ENCODE measurements at places on chromosomes 7 and 10. TPM values are rescaled to one million over a fixed set of nuclear protein-coding genes. Genes with fewer than 3 reads are reported as not detected.
A peak's percentile ranks its signal among the peaks of the same experiment; 100 is the strongest.

DNA sequence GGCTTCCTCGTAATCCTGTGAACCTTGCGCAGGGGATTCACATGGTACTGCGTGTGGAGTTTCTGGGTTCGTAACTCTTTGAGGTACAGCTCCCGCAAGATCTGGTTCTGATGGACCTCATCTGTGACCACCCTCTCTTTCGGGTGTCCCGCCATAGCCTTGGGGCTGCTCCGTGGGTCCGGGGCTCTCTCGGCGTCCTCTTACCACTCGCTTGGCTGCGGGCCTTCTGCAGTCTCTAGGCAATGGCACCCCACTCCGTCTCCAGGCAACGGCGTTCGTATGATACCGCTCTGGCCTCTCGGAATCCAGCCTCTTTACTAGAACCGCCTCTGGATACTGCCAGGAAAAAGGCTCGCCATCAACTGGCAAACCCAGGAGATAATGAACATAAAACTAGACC, 54.7 kb upstream of the AMPH start:
- H3K36me3 ChIP-seq: no peaks in the 10 kb centered on the region
- no peaks in the 10 kb centered on the region for H3K4me1 ChIP-seq
- DNase-seq: no peak
- H3K27me3 ChIP-seq: peaks cover 13% of the 10 kb centered on the region
- no peak overlapping the region for H3K27ac ChIP-seq

DNA sequence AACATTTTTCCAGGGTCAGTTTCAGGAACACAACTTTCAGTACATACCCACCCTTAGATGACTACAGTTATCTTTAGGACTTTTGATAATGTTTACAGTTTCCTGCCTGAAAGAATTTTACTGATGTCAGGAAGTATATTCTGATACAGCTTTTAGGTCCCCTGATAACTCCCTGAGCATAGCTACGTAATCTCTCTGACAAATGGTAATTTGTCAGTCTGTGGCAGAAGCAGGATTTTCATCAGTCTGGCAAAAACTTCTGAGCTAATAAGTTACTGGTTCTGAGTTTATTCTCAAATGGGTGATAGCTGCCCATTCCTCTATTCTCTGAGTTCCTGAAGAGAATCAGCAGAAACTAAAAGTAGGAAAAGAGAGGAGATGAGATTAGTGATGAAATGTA, 270.1 kb upstream of the MTPN start:
- H3K27me3 ChIP-seq: no peaks in the 10 kb centered on the region
- H3K27ac ChIP-seq: no peak overlapping the region
- H3K4me1 ChIP-seq: no peaks in the 10 kb centered on the region
- no peak overlapping the region for H3K4me3 ChIP-seq

- no peaks in the 10 kb centered on the region for H3K27me3 ChIP-seq
- H3K4me3 ChIP-seq: no peak overlapping the region
- no peak for DNase-seq
- no peak overlapping the region for H3K27ac ChIP-seq
- no peaks in the 10 kb centered on the region for H3K36me3 ChIP-seq
Measured at GRCh38 chr7:105199386-105199785, 185.4 kb downstream of the KMT2E start.

GRCh38 chr10:133318494-133319127, 9.9 kb downstream of the ZNF511 start:
- peak overlapping the region; percentile 63 for H3K4me3 ChIP-seq
- DNase-seq: peak; percentile 85
- no peaks in the 10 kb centered on the region for H3K36me3 ChIP-seq

GRCh38 chr10:116826803-116827202, 22.5 kb upstream of the ENO4 start:
- H3K27me3 ChIP-seq: peaks cover 14% of the 10 kb centered on the region
- H3K4me3 ChIP-seq: no peak overlapping the region
- no peak overlapping the region for H3K27ac ChIP-seq
- H3K36me3 ChIP-seq: no peaks in the 10 kb centered on the region

- no peaks in the 10 kb centered on the region for H3K36me3 ChIP-seq
- H3K27ac ChIP-seq: no peak overlapping the region
- no peak overlapping the region for H3K4me3 ChIP-seq
- no peaks in the 10 kb centered on the region for H3K27me3 ChIP-seq
Measured at GRCh38 chr7:29970158-29970557, 19.4 kb downstream of the SCRN1 start.

DNA sequence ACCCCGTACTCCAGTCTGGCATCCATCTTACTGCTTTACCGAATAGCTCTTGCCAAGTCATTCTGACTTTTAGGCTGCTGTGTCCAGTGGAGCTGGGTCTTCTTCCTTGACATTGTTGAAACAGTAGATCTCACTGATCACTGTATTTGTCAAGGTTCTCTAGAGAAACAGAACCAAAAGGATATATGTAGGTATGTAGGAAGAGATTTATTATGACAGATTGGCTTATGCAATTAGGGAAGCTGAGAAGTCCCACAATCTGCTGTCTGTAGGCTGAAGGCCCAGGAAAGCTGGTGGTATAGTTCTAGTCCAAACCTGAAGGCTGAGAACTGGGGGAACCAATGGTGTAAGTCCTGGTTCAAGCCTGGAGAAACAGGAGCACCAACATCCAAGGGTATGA, 12.1 kb upstream of the PRRT4 start:
- peaks cover 32% of the 10 kb centered on the region for H3K27me3 ChIP-seq
- no peak overlapping the region for H3K27ac ChIP-seq
- H3K4me3 ChIP-seq: no peak overlapping the region
- no peak for DNase-seq
- H3K36me3 ChIP-seq: no peaks in the 10 kb centered on the region
- no peaks in the 10 kb centered on the region for H3K4me1 ChIP-seq

GRCh38 chr10:30039567-30039966, 19.8 kb downstream of the JCAD start:
- no peaks in the 10 kb centered on the region for H3K36me3 ChIP-seq
- no peak for DNase-seq
- H3K4me1 ChIP-seq: peaks cover 25% of the 10 kb centered on the region
- no peak overlapping the region for H3K27ac ChIP-seq

- peak overlapping the region; percentile 91 for H3K27ac ChIP-seq
- H3K4me1 ChIP-seq: peaks cover 34% of the 10 kb centered on the region
Measured at GRCh38 chr10:20004087-20004523, 187.9 kb downstream of the PLXDC2 start.

- H3K4me3 ChIP-seq: no peak overlapping the region
- no peak for DNase-seq
- no peak overlapping the region for H3K27ac ChIP-seq
- H3K36me3 ChIP-seq: no peaks in the 10 kb centered on the region
Measured at GRCh38 chr10:30806850-30807249, 177.3 kb upstream of the LYZL2 start.

DNA sequence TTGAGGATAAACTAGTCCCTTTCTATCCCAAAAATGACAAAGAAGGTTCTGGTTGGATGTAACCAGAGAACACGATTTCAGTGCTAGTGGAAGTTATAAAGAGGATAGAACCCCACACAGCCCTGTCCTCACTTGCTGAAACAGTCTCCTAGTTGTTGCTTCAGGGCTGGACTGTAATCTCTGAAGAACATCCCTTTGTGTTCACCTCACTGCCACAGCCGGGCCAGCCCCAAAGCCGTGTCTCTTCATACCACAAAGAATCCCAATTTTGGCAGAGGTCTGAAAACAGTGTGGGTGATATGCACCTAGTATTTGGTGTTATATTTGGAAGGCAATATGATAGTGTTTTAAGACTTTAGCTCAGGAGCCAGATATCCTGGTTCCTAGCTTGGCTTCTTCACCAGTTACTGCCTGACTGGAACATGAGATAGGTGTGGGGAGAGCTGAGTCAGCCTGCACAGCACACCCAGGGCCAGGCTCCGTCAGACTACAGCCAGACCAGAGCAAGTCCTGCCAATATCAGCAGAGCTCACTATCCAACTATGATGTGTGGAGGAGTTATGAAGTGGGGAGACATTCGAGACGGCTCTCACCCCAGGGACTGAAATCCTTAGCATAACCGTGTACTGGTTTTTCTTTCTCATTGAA, 21.2 kb downstream of the CYP3A4 start:
- H3K4me1 ChIP-seq: peaks cover 6% of the 10 kb centered on the region
- no peak overlapping the region for H3K4me3 ChIP-seq
- H3K36me3 ChIP-seq: no peaks in the 10 kb centered on the region
- no peak overlapping the region for H3K27ac ChIP-seq

DNA sequence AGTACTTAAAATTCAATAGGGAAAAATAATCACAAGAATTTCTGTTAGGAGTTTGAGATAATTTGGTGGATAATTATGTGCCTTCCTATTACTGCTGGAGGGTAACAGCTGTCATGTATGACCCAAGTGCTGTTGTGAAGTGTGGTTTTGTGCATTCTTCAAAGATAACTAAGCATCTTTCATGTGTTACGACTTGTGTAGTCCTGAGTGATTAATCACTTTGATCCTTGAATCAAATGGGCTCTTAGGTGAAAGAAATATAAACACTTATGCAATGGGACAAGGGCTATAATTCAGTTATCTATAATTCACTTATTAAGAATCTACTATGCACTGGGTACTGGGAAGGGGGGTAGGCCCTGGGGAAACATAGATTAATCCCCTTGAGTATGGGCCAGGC, 89.0 kb downstream of the CH25H start:
- peaks cover 29% of the 10 kb centered on the region for H3K27me3 ChIP-seq
- H3K27ac ChIP-seq: no peak overlapping the region
- H3K4me1 ChIP-seq: no peaks in the 10 kb centered on the region

- H3K27ac ChIP-seq: peak overlapping the region; percentile 94
- H3K36me3 ChIP-seq: peaks cover 14% of the 10 kb centered on the region
- H3K27me3 ChIP-seq: no peaks in the 10 kb centered on the region
- H3K4me3 ChIP-seq: peak overlapping the region; percentile 76
- DNase-seq: no peak
- peaks cover 46% of the 10 kb centered on the region for H3K4me1 ChIP-seq
Measured at GRCh38 chr10:61942604-61943461, 41.3 kb downstream of the ARID5B start.

DNA sequence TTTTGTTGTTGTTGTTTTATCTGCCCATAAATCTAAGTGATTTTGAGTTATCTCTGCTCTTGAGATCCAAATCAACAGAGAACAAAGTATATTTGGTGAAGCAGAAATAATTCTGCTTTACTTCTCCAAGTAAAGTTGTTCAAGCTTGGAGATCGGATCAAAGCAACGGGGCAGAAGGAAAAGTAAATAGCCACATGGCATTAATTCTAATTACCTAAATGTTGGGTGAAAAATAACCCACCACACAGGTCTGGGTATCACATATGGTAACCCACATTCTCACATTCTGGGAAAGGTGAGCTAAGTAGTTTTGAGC, 3.1 kb downstream of the NRP1 start:
- H3K4me3 ChIP-seq: no peak overlapping the region
- peaks cover 11% of the 10 kb centered on the region for H3K4me1 ChIP-seq
- peaks cover 43% of the 10 kb centered on the region for H3K27me3 ChIP-seq
- DNase-seq: no peak
- H3K27ac ChIP-seq: no peak overlapping the region

DNA sequence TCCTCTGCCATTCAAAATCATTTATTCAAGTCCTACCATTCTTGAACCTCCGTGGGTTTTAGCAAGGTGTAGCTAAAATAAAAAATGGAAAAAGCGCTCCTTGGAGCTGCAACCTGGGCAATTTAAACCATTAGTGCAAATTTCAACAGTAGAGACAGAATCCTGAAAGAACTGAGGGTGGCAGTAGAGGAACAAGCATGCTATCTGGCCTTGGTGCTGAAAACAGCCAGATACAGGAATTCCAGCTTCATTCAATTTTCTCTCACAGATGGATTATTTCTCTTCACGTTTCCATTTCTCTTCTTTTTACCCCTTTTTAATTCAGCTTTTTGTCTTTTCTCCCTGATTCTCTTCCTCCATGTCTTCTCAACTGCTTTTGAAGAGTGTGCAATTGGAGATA, 77.7 kb downstream of the OTUD1 start:
- DNase-seq: no peak
- H3K36me3 ChIP-seq: no peaks in the 10 kb centered on the region
- no peak overlapping the region for H3K27ac ChIP-seq
- H3K4me3 ChIP-seq: no peak overlapping the region
- H3K27me3 ChIP-seq: peaks cover 34% of the 10 kb centered on the region

DNA sequence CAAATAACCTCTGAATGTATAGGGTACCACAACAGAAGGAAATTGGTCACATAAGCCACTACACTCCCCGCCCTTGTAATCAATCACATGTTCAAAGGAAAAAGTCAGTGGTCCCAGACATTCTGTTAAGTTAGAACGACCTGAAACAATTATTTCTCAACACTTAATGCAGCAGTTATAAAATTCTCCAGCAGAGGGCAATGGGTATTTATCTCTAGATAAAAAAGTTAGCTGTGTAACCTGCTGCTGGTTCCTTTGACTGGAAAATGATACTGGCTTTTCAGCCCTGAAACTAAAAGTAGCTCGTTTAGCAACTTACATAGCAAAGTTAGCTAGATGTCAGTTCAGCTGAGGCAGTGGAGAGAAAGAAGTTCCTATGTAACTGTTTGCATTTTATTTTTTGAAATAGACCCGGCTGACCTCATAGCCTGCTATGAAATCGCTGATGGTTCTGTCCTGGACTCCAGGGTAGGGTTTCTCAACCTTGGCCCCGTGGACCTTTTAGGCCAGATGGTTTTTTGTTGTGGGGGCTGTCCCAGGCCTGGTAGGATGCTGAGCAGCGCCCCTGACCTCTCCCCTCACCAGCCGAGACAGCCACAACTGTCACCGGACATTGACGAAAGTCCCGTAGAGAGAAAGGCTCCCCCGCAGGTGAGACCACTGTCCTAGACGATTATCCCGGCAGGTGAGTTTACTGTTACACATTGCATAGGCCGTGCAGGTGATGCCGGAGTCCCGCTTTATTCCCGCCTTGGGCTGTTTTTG, 40.2 kb upstream of the PROSER2 start:
- H3K27me3 ChIP-seq: peaks cover 25% of the 10 kb centered on the region
- H3K27ac ChIP-seq: no peak overlapping the region
- DNase-seq: no peak
- H3K36me3 ChIP-seq: no peaks in the 10 kb centered on the region

GRCh38 chr7:99041526-99041925, 102.4 kb downstream of the SMURF1 start:
- peaks cover 6% of the 10 kb centered on the region for H3K4me1 ChIP-seq
- H3K36me3 ChIP-seq: peaks cover 34% of the 10 kb centered on the region
- DNase-seq: no peak
- no peaks in the 10 kb centered on the region for H3K27me3 ChIP-seq
- H3K4me3 ChIP-seq: no peak overlapping the region

- DNase-seq: no peak
- H3K27ac ChIP-seq: no peak overlapping the region
- H3K27me3 ChIP-seq: no peaks in the 10 kb centered on the region
- no peak overlapping the region for H3K4me3 ChIP-seq
- H3K36me3 ChIP-seq: peaks cover 5% of the 10 kb centered on the region
Measured at GRCh38 chr7:143987513-143987912, 12.6 kb upstream of the OR6B1 start.

DNA sequence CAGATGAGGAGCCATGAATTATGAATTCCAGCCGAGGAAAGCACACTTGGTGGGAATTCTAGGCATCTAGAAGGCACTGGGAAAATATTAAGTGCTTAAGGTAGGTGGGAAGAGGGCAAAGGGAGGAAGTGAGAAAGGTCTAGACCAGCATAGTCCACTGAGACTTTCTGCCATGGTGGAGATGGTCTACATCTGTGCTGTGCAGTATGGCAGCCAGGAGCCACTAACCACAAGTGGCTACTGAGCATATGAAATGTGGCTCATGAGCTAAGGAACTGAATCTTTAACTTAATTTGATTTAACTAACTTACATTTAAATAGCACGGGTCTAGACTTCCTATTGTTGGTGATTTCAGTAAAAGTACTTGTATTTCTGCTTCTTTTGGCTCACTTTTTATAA, 82.5 kb upstream of the SEM1 start:
- H3K27me3 ChIP-seq: peaks cover 33% of the 10 kb centered on the region
- no peak for DNase-seq
- H3K36me3 ChIP-seq: no peaks in the 10 kb centered on the region
- H3K4me3 ChIP-seq: no peak overlapping the region

The CLRN3 gene
- not detected for total RNA-seq

The FAM237B gene
- total RNA-seq: not detected

The SFXN4 gene
- total RNA-seq: 22.4 TPM

The AUTS2 gene
- total RNA-seq: 43.0 TPM

The ZNF488 gene
- not detected for total RNA-seq

The CRYGN gene
- total RNA-seq: not detected

The PKD2L1 gene
- total RNA-seq: not detected

The MMP21 gene
- total RNA-seq: not detected

The MGAM2 gene
- total RNA-seq: not detected

All from natural killer cell treated with Interleukin-12 subunit alpha and Interleukin-12 subunit beta and Interleukin-15 and Interleukin-18, amount 100 ng/mL, for 72 hours (primary cell).